Dermis microvascular lymphatic vessel endothelial cell (primary cell): ENCODE measurements at places on chromosomes 5 and 9. TPM values are rescaled to one million over a fixed set of nuclear protein-coding genes. Genes with fewer than 3 reads are reported as not detected.

The FGF10 gene
- not detected in 2 replicates for total RNA-seq

The SPATA31A3 gene
- not detected in 2 replicates for total RNA-seq

The NSG2 gene
- total RNA-seq, result not detected in 2 replicates

GRCh38 chr9:2413160-2413805 is 208.3 kb upstream of the VLDLR start:
- no peak for DNase-seq

GRCh38 chr9:21964925-21965385 is 29.2 kb downstream of the CDKN2A start:
- DNase-seq, result peak; percentile 54
